ENCODE measurements at places on chromosomes 5 and 9. TPM values are rescaled to one million over a fixed set of nuclear protein-coding genes. Genes with fewer than 3 reads are reported as not detected.

- no peak for DNase-seq
Observed at GRCh38 chr9:96638606-96639364, 16.3 kb downstream of the PRXL2C start.

Gene PCDHAC2
- total RNA-seq = 1.1 TPM

Gene OR13D1
- total RNA-seq = not detected

Gene SOX30
- total RNA-seq = not detected

Measured in mesenteric fat pad (tissue), 1 donor.